ENCODE measurements at places on chromosomes 1 and 21.
A peak's percentile ranks its signal among the peaks of the same experiment; 100 is the strongest.

- DNase-seq: no peak
Measured at GRCh38 chr1:220920967-220921366, 41.7 kb downstream of the HLX start.

DNA sequence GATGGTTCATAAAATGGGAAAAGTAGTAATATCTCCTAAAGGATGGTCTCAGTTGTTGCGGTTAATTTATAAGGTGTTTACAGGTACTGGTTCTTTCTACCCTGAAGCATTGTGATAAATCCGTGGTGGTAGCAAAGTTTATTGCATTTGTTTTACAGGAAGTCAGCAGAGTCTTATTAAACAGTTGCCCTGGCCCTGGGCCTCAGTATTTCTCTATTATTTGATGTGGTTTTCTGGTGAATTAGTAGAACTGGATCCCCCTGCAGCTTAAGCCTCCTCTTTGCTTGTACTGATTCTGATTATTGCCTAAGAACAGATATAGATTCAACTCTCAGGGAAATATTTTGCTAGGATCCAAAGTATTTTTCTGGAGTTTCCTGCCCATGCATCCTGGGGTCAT, 76.4 kb upstream of the CD55 start:
- DNase-seq: no peak

GRCh38 chr1:177779166-177779965, 190.5 kb downstream of the SEC16B start:
- DNase-seq: no peak

GRCh38 chr1:1004420-1004779, 4.5 kb upstream of the HES4 start:
- DNase-seq: no peak

GRCh38 chr1:89890085-89890752, 69.4 kb downstream of the LRRC8D start:
- no peak for DNase-seq

GRCh38 chr1:5855196-5855897, 136.9 kb downstream of the NPHP4 start:
- no peak for DNase-seq

GRCh38 chr1:147669469-147670318, 630 bp downstream of the ACP6 start:
- DNase-seq: no peak

DNA sequence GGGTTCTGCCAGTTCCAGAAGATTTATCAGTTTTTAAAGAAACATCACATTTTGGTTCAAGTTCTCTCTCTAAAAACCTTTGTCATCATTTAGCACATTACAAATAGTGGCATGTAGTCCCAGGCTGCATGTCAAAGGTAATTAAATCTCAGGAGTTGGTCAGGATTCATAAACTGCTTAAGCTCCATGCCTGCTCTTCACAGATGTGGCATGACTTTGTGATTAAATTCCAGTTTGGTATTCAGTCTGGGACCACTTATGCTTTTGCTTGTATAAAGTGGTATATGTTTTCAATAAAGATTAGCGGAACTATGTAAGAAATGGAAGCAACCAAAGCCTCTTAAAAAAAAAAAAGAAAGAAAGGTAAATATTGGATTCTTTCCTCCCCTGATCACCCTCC, 408.0 kb downstream of the DISC1 start:
- DNase-seq: no peak

DNA sequence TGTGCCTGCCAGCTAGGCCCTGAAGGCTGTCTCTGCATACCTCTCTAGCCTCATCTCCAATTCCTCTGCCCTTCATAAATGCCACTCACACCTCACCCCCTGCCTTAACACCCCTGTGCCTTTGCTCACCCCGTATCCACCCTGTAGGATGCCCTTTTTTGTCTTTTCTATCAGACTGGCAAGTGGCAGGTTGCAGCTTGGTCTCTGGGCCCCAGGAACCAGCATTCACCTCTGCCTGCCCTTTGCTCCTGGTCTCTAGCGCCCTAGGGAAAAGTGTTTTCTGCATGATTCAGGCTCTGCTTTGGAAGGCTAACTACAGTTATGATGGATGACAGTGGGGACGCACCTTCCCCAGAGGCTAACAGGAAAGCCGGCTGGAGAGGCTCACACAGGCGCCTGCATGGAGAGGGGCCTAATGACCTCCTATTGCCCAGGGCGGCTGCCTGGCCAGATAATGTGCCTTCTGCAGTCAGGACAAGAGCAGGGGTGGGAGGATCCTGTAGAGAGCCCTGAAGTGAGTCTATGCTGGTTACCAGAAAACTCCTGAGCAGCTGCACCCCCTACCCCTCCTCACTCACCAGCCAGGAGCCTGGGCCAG, 11.2 kb downstream of the KANK4 start:
- DNase-seq: no peak

- DNase-seq: no peak
Measured at GRCh38 chr1:232958067-232958466, 7.7 kb downstream of the NTPCR start.

DNA sequence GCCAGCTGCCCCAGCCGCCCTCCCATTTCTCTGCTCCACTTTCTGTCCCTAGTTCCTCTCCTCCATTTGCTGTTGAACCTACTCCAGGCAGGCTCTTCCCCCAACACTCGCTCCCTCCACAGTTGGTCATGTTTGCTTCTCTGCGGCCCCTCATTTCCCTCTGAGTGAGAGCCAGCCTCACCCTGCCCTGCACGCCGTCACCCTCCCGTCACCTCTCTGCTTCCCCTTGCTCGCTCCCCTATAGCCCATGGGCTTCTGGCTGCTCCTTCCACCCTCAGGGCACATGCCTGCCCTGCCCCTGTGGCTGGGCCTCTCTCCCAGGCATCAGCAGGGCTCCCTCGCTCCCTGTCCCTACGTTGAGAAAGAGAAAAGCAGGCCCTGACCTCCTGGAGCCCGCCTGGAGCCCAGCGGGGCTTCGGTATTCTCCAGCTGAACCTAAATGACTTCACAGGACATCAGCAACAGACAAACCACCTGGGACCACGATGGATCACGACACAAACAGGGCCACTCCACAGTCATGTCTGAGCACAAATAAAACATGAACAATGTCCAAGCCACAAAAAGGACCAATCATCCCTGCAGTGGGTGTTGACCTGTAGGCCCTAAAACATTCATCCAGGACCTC, 13.3 kb upstream of the THEMIS2 start:
- no peak for DNase-seq

DNA sequence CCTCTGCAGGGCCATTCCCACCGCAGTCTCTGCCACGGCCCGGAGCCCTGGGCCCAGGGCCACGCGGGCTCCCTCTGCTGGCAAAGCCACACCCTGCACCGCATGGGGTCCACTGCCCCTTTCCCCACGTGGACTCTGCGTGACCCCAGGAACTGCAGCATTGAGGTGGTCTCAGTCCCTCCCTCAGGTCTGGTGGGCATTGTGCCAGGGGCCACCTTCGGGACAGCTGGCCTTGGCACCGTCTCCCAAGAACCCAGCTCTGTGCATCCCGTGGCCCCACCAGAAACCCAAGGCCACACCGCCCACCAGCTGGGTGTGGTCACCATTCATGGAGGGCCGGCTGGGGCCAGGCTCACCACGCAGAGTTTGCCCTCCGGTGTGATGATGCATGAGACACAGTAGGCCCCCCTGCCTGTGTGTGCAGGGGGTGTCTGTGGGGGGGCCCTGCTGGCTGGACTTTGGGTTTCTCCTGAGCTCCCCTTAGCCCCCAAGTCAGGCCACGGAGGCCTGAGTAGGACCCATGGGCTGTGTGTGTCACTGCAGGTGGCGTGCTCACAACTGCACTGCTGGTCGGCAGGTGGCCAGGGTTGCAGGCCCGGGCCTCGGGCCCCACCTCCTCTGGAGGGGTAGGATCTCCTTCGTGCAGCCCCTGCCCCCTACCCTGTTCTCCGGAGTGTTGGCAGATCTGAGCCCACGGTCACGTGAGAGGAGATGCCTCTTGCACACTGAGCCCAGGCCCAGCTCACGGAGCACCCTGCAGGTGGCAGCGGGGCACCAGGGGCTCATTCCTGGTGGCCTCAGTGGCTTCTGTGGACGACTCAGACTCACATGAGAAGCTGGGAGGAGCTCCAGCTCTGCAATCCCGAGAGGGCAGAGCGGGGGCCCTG, 5.8 kb downstream of the VWA1 start:
- DNase-seq: no peak

DNA sequence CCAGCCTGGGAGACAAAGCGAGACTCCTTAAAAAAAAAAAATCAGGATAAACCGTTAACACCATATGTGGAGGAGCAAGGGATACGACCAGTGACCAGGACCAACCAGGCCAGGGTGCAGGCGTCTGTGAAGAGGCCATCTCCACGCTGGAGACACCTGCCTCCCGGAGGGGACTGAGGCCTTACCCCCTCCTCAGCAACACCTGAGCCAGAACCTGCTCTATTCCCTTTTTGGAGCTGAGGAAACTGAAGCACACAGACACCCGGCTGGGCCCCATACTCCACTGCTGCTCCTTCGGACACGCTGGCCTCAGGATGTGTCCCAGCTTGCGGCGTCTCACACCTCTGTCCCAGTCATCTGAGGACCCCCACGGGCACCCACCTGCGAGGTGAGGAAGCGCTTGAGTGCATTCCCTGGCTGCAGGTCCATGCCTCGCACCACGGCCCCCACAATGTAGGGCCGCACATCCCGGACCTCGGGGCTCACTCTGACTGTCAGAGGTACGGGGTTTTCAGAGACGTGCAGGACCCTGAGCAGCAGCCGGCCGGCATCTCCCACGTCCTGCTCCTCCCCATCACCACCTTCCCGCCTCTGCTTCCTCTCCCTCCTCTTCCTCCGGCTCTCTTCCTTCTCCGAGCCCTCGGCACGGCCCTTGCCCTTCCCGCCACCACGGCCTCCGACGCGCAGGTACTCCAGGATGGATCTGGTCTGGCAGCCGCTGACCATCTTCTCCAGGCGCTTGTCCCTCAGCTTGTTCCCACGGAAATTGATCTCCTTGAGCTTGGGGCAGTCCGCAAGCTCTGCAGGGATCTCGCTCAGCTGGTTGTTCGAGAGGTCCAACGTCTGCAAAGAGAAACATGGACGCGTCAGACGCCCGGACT, 9.6 kb downstream of the LRRC47 start:
- DNase-seq: no peak

GRCh38 chr1:199020904-199021303, 382.1 kb downstream of the PTPRC start:
- no peak for DNase-seq

DNA sequence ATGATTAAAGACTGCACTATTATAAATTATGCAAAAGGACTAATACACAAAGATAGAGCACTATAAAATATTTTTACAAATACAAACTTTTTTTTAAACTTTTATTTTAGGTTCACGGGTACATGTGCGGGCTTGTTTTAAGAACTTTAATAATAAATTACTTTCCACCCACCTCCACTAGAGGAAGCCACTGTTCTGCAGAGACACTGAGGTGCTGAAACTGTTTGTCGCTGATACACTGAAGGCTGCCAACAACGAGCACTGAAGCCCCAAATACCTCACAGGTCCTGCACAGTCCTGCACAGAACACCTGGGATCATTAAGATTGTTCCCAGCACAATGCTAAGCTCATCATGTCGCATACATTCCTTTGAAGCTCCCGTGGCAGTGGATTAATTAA, 19.9 kb downstream of the COA6 start:
- DNase-seq: no peak

- DNase-seq: peak; percentile 39
Measured at GRCh38 chr21:42818328-42818749, 61.0 kb downstream of the WDR4 start.

DNA sequence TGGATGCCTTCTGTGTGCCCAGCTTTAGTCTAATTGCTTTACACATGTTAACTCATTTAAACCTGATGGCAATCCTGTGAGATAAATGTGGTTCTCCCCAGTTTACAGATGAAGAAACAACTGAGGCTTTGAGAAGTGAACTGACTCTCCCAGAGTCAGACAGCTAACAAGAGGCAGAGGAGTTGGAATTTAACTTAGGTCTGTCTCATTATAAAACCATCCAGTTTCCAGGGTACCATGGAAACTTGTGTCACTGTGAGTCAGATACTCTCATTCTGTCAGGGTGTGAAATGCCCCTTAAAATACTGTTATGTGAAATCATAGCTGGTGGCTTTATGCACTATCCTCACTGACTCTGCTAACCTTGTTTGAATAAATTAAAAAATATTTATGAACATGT, 206.6 kb downstream of the PBX1 start:
- DNase-seq: peak; percentile 71

DNA sequence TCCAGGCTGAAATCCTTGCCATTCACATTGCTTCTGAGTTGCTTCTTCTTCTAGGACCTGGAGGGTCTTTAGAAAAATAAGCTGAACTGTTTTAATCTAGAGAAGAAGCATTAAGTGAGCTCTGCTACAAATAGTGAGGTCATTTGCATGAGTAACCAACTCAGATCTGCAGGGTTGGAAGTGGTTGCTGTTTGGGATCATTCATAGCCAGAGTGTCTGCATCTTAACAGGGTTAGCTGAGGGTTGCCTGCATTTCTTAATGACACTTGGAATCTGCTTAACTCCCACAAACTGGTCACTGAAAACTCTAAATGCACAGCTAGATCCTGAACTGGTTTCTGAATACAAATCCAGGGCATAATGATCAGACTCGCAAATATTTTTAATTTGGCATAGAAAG, 9.9 kb downstream of the CNIH3 start:
- peak; percentile 30 for DNase-seq

DNA sequence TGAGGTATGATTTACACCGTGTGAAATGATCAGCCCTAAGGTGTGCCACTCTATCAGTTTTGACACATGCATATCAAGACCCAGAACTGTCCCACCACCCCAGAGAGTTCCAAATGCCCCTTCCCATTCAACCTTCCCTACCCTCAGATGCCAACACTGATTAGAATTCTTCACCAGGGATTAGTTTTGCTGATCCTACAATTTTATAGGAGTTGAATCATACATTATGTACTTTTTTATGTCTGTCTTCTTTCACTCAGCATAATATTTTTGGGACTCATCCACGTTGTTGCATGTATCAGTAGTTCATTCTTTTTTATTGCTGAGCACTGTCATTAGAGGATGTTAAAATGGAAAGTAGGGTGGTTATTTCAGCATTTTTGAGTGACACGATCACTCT, 178.3 kb downstream of the ZSCAN20 start:
- DNase-seq: no peak

- no peak for DNase-seq
Measured at GRCh38 chr1:203916756-203917155, 55.4 kb downstream of the SNRPE start.

DNA sequence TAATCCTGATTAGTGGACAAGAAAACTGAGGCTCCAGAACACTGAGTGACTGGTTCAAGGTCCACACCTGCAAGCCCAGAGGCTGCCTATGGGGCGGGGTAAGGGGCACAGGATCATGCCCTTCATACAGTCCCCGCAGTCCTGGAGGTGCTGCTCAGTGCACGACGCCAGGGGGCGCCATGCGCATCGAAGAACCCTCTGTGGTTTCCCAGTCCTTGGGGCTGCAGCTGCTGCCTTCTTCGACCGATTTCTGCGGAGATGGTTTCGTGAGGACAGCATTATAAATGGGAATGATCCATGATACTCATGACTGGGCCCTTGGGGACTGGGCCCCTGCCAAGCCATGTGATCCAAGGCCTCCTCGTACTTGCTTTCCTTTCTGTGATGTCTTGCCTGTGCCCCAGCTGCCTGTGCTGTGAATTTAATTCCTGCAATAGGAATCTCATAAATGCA, 37.1 kb upstream of the ARHGEF10L start:
- DNase-seq: peak; percentile 64
